Left ventricle myocardium inferior (tissue), 1 donor: ENCODE measurements at places on chromosomes 1 and 21.

GRCh38 chr1:180167021-180167701, 12.5 kb downstream of the QSOX1 start:
- no peak for DNase-seq

- no peak for DNase-seq
These were observed 36.8 kb upstream of the DUSP10 start for GRCh38 chr1:221778535-221779142.

GRCh38 chr1:229043115-229043514, 227.8 kb upstream of the RAB4A start:
- no peak for DNase-seq

DNA sequence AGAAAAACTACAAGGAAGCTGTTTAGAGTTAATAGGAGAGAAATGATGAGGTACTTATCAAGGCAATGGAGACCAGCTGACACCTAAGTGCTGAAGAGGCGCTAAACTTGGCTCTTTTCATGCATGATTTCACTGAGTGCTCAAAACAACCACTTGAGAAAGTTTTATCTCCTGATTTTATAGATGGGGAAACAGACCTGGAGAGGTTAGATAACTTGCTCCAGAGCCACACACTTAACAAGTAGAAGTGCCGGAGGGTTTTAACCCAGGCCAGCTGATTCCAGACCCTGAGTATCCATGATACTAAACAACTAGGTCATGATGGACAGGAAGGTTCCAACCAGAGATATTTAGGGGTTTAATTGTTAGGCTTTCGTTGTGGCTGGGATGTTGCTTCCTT, 25.9 kb downstream of the UBE2U start:
- DNase-seq: no peak

DNA sequence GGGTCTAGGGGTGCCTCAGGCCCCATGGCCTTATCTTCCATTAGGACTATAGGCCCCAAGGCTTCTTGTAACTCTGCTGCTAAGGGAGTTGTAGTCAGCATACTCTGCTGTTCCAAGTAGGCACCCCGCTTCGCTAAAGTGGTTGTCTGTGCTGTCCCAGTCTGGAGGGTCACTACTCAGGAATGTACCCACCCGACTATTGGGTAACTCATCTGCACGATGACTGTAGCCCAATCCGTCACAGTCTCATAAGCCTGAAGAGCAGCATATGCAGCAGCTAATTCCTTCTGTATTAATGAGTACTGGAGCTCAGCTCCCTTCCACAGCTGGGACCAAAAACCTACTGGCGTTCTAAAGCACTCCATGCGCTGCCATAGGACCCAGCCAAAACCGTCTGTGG, 111.0 kb downstream of the GDAP2 start:
- no peak for DNase-seq

- DNase-seq: no peak
These were observed 108.8 kb downstream of the KIAA0319L start for GRCh38 chr1:35448344-35448801.

- DNase-seq: no peak
These were observed 11.8 kb downstream of the TMEM240 start for GRCh38 chr1:1528301-1529267.

DNA sequence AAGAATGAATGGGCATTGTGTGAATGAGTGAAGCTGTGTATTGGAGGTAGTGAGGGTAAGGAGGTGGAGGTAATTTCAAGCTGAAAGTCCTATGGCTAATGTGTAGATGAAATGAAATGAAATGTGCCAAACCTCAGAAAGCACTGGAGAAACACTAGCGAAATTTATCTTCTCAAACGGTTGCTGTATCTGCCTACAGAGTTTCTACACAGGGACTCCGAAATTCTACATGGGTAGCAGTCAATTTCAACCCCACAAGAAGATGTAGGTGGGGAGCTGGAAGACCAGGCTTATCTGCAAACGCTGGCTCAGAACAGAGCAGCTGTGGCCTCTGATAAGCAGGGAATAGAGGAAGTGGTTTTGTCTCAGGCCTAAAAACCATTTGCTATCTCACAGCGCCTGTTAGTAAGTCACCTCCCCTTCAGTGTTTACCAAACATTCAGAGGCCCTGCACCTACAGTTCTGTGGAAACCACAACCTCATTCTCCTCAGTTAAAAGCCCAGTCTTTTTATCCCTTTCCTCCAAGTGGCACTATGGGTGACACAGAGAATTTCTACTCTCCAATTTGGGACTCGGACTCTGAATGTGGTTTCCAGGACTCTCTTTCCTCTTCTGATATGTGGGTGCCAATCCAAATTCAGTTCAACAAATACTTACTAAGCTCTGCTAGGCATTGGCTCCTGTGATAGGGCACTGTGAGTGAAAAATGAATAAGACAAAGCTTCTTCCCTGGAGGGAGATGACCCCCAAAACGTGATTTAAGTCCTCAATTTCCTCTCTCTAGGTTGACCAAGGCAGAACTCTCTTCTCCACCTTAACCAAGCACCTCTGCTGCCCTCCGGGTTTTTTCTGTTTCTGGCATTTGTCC, 17.2 kb upstream of the SLAMF6 start:
- no peak for DNase-seq

DNA sequence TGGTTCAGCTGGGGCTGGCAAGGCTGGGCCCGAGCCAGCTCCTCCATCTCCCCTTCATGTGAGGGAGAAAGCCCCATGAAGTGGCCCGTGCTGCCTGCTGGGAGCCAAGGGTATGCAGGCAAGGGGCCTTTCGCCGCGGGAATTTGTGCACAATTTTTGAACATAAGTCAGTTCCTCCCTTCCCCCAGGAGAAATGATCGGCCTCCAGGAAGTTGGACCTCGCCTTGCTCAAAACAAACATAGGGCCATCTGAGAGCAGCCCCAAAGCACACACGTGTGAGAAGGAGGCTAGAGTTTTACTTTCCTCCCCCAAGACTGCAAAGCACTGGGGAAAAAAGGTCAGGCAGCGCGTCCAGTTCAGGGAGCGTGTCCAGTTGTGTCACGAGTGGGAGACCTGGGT, 64.7 kb downstream of the PRDM16 start:
- no peak for DNase-seq

- DNase-seq: no peak
These were observed 28.8 kb downstream of the COP1 start for GRCh38 chr1:176178316-176178715.
